ENCODE measurements at places on chromosomes 7 and 10.

DNA sequence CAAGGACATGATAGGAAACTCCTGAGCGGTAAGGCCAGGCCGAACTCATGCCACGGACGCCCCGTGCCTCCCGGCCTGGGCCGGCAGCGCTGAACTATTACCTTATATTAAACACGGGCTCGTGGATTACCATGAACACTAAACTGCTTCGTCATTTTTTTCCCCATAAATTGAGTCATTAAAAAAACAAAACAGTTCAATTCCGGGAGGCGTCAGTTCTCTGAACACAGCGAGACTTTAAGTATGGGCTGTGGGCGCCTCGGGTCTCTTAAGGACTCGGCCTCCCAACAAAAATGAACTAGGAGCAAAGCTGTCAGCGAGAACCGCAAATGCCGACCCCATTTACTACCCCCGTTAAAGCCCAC, 519 bp downstream of the PITRM1 start:
- peak; percentile 5 for DNase-seq

DNA sequence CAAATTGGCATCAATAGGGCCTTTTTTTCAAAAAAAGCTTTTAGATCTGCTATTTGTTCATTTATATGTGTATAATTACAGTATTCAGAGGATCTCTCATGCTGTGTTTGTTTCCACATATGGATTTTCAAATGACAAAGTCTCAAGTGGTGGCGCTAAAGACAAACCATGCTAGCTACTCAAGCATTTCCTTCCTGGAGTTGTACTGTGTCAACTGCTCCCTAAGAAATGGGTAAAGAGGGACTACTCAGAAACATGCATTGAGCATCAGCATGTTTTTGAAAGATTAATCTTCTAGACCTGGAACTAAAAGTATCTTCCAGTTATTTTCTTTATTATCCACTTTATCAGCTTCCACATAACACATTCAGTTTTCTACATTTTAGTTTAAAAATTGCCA, 12.7 kb downstream of the CNTNAP2 start:
- no peak for DNase-seq

GRCh38 chr7:92425311-92425947, 21.9 kb upstream of the GATAD1 start:
- DNase-seq, result no peak

DNA sequence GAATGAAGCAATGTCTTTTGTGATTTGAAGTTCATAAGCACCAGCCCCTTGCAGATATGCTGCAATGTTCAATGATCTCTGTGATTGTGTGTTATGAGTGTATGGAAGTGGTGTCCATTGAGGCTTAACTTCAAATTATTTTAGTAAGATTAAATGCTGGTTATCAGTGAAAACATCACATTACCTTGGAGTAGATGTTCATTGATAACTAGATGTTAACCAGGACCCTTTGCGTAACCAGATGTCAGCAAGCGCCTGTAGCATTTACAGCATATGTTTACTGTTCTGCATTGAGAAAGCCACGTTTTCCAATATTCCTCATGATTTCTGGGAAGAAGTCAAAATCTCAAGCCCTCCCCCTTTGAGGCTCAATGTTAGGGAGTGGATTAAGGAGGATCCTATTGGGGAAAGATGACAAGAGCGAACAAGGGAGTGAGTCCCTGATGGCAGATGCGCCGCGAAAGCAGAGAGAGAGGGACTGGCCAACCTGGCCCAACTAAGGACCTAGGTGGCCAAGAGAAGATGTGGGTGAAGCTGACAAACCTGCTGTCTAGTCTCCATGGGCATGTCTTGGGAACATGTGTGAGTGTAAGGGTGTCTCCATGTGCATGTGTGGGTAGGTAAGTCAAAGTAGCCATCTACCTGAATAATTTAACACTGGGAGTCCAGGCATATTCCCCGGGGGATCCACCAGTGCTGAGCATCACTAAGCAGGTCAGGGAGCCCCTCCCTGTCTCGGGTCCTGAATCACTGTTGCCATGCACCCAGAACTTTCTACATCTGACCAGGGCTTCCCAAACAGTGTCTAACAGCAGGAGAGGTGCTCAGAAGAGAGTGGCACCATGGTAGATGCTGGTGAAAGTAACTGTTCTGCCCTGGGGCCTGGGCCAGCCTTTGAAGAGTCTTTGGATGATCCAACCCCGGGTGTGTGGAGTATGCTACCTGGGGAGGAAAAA, 141.6 kb upstream of the GDF10 start:
- DNase-seq, result no peak

GRCh38 chr10:4353059-4353655, 472.9 kb upstream of the AKR1E2 start:
- no peak for DNase-seq

GRCh38 chr7:107405559-107405958, 64.3 kb upstream of the GPR22 start:
- no peak for DNase-seq

GRCh38 chr10:80509403-80510161, 28.1 kb upstream of the SH2D4B start:
- no peak for DNase-seq

DNA sequence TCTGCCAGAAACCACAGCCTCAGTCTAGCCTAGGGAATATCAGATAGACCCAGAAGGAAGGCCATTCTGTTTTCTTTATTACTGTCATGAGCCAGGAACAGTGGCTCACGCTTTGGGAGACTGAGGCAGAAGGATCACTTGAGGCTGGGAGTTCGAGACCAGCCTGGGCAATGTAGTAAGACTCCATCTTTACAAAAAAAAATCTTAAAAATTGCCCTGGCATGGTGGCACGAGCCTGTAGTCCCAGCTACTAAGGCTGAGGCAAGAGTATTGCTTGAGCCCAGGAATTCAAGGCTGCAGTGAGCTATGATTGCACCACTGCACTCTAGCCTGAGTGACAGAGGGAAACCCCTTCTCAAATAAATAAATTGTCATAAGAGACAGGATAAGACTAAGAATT, 3.7 kb upstream of the ESYT2 start:
- DNase-seq, result no peak

GRCh38 chr7:56287429-56288138, 171.4 kb upstream of the NUPR2 start:
- no peak for DNase-seq

DNA sequence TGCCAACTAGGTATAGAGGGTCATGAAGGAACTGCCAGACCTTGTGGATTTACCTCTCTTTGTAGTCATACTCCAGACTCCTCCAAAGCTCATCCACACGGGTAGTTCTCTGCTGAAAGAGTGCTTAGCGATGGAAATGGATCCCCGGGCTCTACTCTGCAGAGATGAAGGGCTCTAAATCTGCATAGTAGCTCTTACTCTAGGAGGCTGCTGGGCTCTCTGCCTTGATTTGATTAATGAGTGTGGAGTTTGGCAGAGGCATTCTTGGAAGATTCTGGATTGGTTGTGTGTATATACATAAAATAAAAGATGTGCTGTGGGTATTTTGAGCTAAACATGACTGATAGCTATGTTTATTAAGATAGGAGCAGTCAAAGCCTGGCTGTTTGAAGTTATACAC, 21.3 kb upstream of the CPXM2 start:
- DNase-seq, result no peak

DNA sequence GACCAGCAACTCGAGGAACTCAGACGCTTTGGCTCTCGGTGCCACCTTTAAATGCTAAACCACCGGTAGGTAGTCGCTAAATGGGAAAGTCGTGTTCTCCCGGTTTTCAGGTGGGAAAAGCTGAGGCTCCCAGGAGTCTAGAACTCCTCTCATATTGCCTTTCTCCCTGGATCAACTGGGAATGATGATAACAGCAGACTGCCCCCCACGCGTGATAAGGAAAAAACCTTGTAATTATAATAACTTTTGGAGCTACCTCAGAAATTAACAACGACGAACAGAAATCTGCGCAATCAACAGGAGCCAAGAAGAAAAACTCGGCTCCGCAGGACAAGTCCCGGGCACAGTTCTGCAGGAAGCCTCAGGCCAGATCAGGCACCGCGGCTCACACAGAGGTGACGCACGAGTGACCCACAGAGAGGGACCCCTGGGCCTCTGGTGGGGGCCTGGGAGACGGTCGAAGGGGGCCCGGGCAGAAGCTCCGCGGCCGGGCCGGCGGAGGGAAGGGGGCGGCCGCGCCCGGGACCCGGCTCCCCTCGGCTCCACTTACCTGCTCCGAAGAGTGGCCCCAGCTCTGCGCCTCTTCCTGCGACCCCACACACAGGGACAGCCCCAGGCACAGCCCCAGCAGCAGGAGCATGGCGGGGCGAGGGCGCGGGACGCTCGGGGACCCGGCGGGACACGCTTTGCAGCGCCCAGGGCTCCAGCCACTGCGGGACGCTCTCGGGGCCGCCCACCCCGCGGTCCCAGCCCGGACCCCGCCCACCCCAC, at the start of gene ITIH5:
ITIH5 (minus strand) TSS at position 714 of the 771 bp plus-strand sequence; CDS start at position 640, 74 bp downstream.
- no peak for DNase-seq

DNA sequence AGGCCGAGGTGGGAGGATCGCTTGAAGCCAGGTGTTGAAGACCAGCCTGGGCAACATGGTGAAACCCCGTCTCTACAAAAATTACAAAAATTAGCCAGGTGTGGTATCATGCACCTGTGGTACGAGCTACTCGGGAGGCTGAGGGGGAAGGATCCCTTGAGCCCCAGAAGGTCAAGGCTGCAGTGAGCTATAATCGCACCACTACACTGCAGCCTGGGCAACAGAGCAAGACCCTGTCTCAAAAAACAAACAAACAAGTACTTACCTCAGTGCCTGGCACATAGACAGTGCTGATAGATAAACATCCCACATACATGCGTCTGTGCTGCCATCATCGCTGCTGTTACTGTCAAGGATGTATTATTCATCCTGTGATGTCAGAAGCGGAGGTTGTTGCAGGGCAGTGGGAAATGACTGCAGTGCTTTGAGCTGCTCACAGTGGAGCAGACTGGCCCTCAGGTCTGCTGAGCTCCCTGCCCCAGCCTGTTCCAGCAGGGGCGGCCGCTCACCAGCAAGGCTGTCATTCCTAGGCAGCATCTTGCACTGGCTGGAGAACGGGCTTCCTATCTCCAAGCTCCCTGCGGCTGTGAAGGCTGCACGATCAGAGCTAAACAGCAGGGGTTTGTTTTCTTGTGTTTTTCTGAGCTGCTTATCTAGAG, 18.6 kb downstream of the FOXK1 start:
- DNase-seq, result no peak

- DNase-seq, result no peak
Observed at GRCh38 chr7:92313055-92313454, 67.3 kb downstream of the ANKIB1 start.

- no peak for DNase-seq
Observed at GRCh38 chr10:58318346-58318745, 16.5 kb upstream of the UBE2D1 start.

- DNase-seq, result no peak
Observed at GRCh38 chr10:101080933-101081931, 19.4 kb downstream of the KAZALD1 start.

DNA sequence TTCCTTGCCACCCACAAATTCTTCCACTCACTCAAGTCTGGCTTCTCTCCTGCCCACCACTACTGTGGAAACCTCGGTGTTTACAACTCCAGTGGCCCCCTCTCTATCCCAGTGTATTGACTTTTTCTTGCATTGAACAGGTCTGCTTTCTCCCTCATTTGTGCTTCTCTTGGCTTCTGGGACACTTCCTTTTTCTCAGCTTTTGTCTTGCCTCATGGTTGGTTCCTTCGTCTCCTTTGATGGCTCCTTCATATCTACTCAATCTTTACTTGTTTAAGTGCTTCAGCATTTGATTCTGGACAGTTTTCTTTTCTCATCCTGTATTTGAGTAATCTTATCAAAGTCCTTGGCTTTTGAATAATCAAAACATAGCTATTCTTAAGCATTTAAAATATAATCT, 35.9 kb upstream of the FAM3C start:
- DNase-seq, result no peak

- DNase-seq, result peak; percentile 82
Observed at GRCh38 chr7:95549818-95550529, 46.3 kb downstream of the PDK4 start.

DNA sequence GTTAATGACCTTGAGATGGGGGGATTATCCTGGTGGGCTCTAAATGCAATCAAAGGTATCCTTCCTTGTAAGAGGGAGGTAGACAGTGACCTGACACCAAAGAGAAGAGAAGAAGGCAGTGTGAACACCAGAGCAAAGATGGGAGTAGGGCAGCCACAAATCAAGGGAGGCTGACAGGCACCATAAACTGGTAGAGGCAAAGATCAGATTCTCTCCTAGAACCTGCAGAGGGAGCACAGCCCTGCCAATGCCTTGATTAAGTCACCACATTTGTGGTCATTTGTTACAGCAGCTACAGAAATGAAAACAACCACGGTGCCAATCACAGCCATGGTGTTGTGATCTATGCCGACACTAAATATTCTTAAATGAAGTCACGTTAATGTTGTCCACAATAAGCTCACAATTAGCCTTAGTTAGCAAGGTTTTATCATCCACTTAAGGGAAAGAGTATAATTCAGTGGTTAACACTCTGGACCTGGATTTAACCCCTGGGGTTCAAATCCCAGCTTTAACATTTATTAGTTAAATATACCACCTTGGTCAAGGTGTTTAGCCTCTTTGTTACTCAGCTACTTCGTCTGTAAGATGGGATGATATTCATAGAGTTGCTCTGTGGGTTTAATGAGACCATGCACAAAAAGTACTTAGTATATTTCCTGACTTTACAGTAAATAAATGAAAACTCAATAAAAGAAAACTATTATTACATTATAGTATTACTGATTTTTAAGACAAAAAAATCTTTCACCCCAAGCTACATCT, 70.8 kb downstream of the SGMS1 start:
- no peak for DNase-seq

- no peak for DNase-seq
Observed at GRCh38 chr7:771234-772004, 44.3 kb upstream of the PRKAR1B start.

- no peak for DNase-seq
Observed at GRCh38 chr10:12482587-12482986, 133.2 kb downstream of the CAMK1D start.

- no peak for DNase-seq
Observed at GRCh38 chr7:78159545-78159944, 361.0 kb downstream of the PHTF2 start.

DNA sequence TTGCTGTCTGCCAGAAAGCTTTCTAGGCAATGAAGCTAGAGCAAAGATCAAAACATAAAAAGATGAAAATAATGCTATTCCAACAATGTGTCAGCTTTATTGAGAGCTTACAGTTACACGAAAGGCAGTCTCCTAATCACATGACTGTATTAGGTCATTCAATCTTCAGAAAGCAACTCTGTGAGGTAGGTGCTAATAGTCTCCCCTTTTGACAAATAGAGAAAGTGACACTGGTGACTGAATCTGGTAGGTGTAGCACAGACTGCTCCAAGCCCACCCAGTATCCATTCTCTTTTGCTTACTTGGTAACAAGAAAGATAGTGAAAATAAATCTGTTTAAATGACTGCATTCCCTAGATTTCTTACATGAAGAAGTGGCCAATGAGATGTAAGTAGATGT, 58.8 kb downstream of the DGKB start:
- DNase-seq, result no peak
